ENCODE measurements at places on chromosomes 2 and 18.

GRCh38 chr2:190277234-190278112 is 42.2 kb downstream of the HIBCH start:
- DNase-seq, result no peak

DNA sequence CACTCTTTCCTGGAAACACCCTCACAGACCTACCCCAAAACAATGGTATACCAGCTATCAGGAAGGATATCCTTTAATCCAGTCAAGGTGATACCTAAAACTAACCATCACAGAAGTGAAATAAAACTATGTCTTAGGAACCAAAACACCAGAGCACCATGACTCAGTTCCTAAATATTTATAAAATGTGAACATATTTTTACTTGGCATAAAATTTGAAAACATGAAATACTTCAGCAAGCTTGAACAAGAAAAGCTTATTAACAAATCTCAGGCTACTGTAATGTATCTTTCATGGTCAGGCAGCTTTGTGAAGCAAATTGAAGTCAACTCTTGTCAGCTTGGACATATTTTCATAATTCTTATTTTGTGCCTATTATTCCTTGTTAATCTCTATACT is 440.8 kb upstream of the CDH20 start:
- DNase-seq, result no peak

- no peak for DNase-seq
Observed at GRCh38 chr2:13686262-13686661, 946.3 kb upstream of the LRATD1 start.

DNA sequence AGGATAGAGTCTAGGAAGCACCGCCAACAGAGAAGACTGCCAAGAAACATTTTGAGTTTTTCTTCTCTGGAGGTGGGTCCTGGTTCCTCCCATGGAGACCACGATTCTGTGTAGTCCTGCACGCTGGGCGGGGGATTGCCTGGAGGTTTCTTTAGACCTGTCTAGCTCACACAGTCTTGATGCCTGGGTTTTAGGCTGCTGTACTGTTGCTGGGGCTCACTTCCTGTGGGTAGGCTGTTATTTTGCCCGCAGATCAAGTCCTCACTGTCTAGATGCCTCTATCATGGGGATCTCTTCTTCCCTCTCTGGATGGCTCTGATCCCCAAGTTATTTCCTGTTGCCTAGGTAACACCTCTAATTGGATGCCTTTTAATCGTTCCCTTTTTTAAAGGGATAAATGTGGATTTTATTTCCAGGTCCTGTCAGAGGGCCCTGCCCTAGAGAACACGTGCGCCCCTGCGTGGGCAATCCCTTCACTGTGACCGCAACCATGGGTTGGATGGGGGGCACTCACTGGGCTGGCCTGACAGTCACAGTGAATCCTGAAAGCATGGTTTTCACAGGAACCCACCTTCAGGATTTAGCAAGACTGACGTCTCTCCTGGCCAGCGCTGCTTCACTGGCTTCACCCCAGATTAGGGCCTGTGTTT is 115.7 kb downstream of the MSH2 start:
- DNase-seq, result no peak

DNA sequence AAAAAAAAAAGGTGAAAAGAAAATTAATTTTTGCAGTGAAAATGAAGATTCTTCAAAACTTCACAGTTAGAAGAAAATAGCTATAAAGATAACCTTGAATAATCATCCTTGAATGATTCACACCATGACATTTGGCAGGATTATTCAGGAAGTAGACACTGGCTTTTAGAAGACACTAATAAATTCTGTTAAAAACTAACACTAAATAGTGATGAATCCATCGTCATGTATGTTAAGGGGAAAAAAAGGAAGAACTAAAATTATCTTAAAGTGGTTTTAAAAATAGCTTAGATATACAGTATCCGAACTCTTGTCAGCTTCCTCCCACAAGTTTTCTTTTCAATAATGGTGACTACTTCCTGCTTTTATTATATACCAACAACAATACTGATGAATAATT is 10.2 kb downstream of the USP37 start:
- no peak for DNase-seq

DNA sequence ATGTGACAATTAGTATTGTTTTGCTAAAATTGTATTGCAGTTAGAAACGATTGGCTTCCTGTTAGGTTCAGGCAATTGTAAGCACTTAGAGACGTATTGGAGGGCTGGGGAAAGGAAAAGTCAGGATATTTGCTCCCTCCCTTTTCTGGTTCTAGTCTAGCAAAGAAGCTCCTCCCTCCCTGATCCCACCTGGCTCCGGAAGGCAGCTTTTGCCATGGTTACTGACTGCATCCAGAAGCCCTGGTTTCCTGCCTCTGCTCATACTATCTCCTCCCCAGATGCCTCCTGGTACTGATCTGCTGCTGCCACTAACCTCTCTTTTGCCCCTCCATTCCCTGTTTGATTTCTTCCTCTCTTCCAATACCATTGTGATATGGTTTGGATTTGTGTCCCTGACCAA is 275.9 kb downstream of the MREG start:
- no peak for DNase-seq

GRCh38 chr2:156430236-156430979 is 5.8 kb upstream of the GPD2 start:
- no peak for DNase-seq

- DNase-seq, result no peak
Observed at GRCh38 chr18:48548011-48548771, 9.4 kb downstream of the CTIF start.

DNA sequence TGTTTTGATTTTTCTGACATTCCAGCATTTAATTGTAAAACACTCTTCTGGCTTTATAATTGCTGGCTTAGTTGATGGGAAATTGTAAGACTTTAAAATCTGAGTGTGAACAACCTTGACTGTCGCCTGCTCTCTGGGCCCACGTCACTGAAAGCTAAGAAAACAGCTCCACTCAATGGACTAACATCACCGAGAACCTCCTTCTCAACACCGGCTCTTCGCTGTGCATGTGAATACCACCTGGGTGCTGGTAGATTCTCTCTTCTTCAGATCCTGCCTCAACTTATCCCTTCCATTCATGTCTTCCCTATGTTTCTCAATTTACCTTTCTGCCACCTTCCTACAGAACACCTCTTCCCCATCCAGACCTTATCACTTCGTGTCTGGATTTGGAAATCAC is 523.1 kb upstream of the ID2 start:
- DNase-seq, result no peak

DNA sequence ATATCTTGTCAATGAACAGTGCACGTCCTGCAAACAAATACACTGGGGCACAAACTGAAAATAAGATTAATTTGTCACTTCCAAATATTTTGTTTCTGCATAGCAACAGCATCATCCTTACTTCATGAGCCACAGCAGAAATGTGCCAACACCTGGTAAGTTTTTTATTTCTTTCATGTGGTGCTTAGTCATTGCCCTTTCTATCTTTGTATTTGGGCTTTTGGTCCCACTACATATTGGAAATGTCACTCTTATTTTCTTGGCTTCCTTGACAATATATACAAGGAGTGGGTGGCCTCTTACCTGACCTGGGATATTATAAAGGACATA is 208.0 kb downstream of the RBM43 start:
- DNase-seq, result no peak
